ENCODE measurements at places on chromosomes 13 and 19. TPM values are rescaled to one million over a fixed set of nuclear protein-coding genes. Genes with fewer than 3 reads are reported as not detected.

Gene AP1M1
- 81.7 TPM for total RNA-seq

Gene LIPE
- total RNA-seq: 15.1 TPM

Gene KCTD12
- 85.1 TPM for total RNA-seq

Gene PRRG2
- total RNA-seq: 4.0 TPM

DNA sequence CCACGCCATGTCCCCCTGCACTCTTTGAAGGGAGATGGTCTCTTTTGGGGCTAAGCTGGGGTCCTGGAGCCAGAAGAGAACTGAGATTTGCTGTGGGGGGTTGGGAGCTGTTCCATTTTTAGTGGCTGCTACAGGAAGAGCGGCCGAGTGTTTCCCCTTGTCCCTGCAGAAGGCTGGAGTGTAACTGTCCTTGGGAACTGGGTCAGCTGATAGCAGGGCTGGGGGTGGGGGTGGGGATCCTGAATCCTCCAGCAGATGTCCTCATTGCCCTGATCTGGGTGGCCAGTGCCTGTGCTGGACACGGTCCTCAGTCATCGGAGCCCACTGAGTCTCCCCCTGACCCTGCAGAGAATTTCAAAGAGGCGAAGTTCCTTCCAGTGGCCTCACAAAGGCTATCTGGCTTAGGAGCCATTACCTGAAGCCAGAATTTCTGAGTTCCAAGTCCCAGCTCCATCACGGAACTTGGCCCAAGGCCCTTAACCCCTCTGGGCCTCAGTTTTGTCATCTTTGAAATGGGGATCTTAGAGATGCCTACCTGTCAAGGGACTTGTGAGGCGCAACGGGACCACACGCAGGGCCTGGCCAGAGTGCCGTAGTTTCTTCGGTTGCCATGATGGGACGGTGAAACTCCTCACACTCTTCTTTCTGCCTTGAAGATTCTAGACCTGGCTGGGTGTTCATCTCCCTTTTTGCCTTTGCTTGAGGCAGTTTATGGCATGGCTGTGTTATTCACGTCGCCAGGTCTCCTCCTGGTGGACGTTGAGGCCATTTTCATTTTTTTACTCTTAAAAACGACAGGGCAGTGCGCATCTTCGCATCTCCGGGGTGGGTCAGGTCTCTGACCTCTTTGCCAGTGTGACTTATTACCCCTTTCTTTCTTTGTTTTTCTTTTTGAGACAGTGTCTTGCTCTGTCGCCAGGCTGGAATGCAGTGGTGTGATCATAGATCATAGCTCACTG, 51.9 kb downstream of the DNM2 start:
- no peak overlapping the region for H3K4me3 ChIP-seq
- peaks cover 15% of the 10 kb centered on the region for H3K4me1 ChIP-seq
- no peaks in the 10 kb centered on the region for H3K27me3 ChIP-seq
- peak; percentile 64 for DNase-seq
- H3K36me3 ChIP-seq: no peaks in the 10 kb centered on the region
- no peak overlapping the region for H3K27ac ChIP-seq

- no peaks in the 10 kb centered on the region for H3K36me3 ChIP-seq
- H3K4me1 ChIP-seq: no peaks in the 10 kb centered on the region
- H3K27ac ChIP-seq: no peak overlapping the region
- no peaks in the 10 kb centered on the region for H3K27me3 ChIP-seq
- no peak for DNase-seq
These were observed 415.2 kb downstream of the KCTD12 start for GRCh38 chr13:76470991-76471390.

- H3K27ac ChIP-seq: no peak overlapping the region
- H3K4me3 ChIP-seq: no peak overlapping the region
- H3K4me1 ChIP-seq: peaks cover under 1% of the 10 kb centered on the region
- no peaks in the 10 kb centered on the region for H3K36me3 ChIP-seq
- no peaks in the 10 kb centered on the region for H3K27me3 ChIP-seq
These were observed 134.8 kb downstream of the B3GLCT start for GRCh38 chr13:31334547-31334946.

- H3K4me1 ChIP-seq: no peaks in the 10 kb centered on the region
- H3K4me3 ChIP-seq: no peak overlapping the region
- no peak overlapping the region for H3K27ac ChIP-seq
These were observed 428.6 kb downstream of the RFC3 start for GRCh38 chr13:34246511-34246910.

DNA sequence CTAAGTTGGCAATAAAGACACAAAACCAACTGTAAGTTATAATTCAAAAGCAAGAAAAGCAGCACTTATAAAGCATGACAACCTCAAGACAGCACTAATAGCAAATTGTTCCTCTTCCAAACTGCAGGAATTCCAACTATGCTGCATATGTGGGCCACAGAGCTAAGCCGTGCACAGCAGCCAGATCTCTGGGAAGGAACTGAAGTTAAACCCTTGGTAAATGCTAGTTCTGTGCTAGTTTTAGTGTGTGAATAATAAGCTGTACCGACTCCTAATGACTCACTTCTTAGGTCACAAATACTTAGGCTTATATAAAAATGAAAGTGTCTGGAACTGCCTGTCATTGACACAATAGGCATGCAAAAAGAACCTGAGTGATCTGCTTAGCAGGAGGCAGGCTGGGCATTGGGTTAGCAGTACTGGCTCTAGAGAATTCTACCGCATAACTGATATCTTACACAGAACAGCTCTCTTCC, 21.2 kb upstream of the GTF3A start:
- peaks cover 9% of the 10 kb centered on the region for H3K4me1 ChIP-seq
- no peaks in the 10 kb centered on the region for H3K27me3 ChIP-seq
- no peak overlapping the region for H3K4me3 ChIP-seq
- no peak for DNase-seq
- no peak overlapping the region for H3K27ac ChIP-seq

- no peak for DNase-seq
- H3K27ac ChIP-seq: no peak overlapping the region
- H3K36me3 ChIP-seq: no peaks in the 10 kb centered on the region
These were observed 95.7 kb upstream of the TSHZ3 start for GRCh38 chr19:31444931-31445330.

GRCh38 chr13:77338961-77339401, 12.1 kb upstream of the MYCBP2 start:
- no peak overlapping the region for H3K4me3 ChIP-seq
- no peaks in the 10 kb centered on the region for H3K36me3 ChIP-seq
- H3K27ac ChIP-seq: no peak overlapping the region
- no peaks in the 10 kb centered on the region for H3K4me1 ChIP-seq

DNA sequence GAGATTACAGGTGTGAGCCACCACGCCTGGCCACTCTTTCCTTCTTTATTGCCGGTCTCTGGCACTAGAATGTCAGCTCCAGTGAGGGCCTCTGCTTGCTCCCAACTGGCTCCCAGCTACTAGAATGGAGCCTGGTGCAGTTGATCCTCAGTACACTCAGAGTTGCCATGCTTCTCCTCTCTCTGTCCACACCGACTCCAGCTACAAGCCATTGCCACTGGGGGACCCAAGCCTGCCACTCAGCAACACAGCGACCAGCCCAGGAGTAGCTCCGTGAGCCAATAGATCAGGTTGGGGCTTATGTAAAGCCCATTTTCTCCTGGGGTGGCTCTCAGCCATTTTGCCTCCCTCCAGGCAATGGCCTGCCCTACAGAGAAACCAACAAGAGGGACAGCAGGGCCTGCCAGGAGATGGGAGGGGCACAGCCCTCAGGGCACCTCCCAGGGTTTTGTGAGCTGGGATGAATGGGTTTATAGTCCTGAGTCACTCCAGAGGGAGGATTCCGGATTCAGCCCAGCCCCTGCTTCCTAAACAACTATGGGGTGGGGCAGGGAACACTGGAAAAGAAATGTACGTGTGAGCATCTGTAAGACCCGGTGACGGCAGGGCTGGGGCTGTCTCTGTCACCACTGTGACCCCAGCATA, 36.5 kb downstream of the OPA3 start:
- H3K27ac ChIP-seq: no peak overlapping the region
- no peak for DNase-seq
- no peaks in the 10 kb centered on the region for H3K27me3 ChIP-seq
- no peaks in the 10 kb centered on the region for H3K4me1 ChIP-seq

- no peaks in the 10 kb centered on the region for H3K27me3 ChIP-seq
- H3K4me1 ChIP-seq: no peaks in the 10 kb centered on the region
- H3K27ac ChIP-seq: no peak overlapping the region
- no peaks in the 10 kb centered on the region for H3K36me3 ChIP-seq
- no peak overlapping the region for H3K4me3 ChIP-seq
These were observed 112.8 kb downstream of the NALCN start for GRCh38 chr13:101303521-101303920.

- H3K4me3 ChIP-seq: no peak overlapping the region
- H3K27me3 ChIP-seq: no peaks in the 10 kb centered on the region
- no peak overlapping the region for H3K27ac ChIP-seq
- H3K4me1 ChIP-seq: no peaks in the 10 kb centered on the region
These were observed 304.1 kb upstream of the MAB21L1 start for GRCh38 chr13:35780613-35781012.

DNA sequence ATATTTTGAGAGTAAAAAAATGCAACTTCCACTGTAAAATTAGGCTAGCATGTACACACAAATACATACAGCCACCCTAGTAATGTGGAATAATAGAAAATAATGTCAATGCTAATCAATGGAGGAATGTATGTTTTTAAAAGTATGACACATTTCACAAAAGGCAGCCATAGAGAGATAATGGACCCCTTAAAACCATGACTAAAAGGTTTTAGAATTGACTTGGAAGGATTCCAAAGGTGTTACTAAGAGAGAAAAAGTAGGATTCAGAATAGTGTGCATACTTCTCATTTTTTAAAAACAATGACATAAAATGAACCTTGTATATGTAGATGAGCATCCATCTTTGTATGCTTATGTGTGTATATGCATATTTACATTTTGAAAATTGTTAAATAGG, 597.9 kb upstream of the PCDH9 start:
- no peaks in the 10 kb centered on the region for H3K27me3 ChIP-seq
- H3K27ac ChIP-seq: no peak overlapping the region
- no peaks in the 10 kb centered on the region for H3K36me3 ChIP-seq

DNA sequence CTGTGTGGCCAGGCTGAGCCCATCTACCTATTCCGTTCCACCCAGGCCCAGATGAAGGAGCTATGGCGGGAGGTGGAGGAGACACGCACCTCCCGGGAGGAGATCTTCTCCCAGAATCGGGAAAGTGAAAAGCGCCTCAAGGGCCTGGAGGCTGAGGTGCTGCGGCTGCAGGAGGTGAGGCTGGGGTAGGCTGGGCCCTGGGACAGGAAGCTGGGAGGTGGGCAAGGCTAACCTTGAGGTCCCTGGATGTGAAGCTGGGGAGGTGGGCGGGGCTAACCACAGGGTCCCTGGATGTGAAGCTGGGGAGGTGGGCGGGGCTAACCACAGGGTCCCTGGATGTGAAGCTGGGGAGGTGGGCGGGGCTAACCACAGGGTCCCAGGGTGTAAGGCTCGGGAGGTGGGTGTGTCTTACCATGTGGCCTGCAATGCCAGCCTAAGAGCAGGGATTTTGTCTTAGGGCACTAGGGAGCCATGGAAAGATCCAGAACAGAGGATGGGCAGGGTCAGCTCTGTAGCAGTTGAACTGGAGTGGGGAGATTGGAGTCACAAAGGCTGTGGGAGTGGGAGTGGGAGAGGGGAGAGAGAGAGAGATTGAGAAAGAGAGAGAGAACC, 36.9 kb downstream of the KCNC3 start:
- no peaks in the 10 kb centered on the region for H3K36me3 ChIP-seq
- H3K4me3 ChIP-seq: no peak overlapping the region
- DNase-seq: no peak
- no peak overlapping the region for H3K27ac ChIP-seq
- no peaks in the 10 kb centered on the region for H3K27me3 ChIP-seq

- peaks cover 3% of the 10 kb centered on the region for H3K36me3 ChIP-seq
- DNase-seq: no peak
- no peak overlapping the region for H3K4me3 ChIP-seq
- no peak overlapping the region for H3K27ac ChIP-seq
- H3K4me1 ChIP-seq: no peaks in the 10 kb centered on the region
These were observed 16.3 kb downstream of the ZNF329 start for GRCh38 chr19:58134244-58134643.

- no peak for DNase-seq
- H3K4me3 ChIP-seq: no peak overlapping the region
- H3K4me1 ChIP-seq: no peaks in the 10 kb centered on the region
- no peak overlapping the region for H3K27ac ChIP-seq
- no peaks in the 10 kb centered on the region for H3K36me3 ChIP-seq
These were observed 135.6 kb downstream of the RNF17 start for GRCh38 chr13:24899601-24900000.

- H3K27me3 ChIP-seq: no peaks in the 10 kb centered on the region
- H3K4me1 ChIP-seq: no peaks in the 10 kb centered on the region
- H3K4me3 ChIP-seq: no peak overlapping the region
- H3K27ac ChIP-seq: no peak overlapping the region
- H3K36me3 ChIP-seq: no peaks in the 10 kb centered on the region
These were observed 25.3 kb downstream of the TRPM4 start for GRCh38 chr19:49182848-49183375.

DNA sequence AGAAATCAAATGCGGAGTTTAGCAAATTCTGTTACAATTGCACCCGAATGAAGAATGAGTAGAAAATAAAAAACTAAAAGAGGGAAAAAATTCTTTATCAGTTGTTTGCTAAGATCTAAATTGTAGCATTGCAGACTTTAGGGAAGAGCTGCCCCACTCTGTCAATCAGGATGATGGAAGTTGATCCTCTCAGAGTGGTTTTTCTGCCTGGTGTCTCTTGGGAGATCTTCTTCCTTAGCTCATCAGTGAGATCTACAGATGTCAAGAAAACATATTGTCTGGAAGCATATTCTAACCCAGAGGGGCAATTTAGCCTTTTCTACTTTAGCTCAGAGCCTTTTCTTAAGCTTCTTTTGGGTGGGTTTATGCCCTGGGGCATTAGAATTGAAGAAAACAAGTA, 223.2 kb upstream of the PCDH17 start:
- no peak overlapping the region for H3K27ac ChIP-seq
- no peak overlapping the region for H3K4me3 ChIP-seq
- H3K36me3 ChIP-seq: no peaks in the 10 kb centered on the region
- DNase-seq: no peak
- H3K27me3 ChIP-seq: no peaks in the 10 kb centered on the region

Data from ovary (tissue), 10 donors.